ENCODE measurements at places on chromosomes 3 and 15.

- no peak for DNase-seq
Measured at GRCh38 chr3:139394116-139394515, 4.7 kb upstream of the COPB2 start.

DNA sequence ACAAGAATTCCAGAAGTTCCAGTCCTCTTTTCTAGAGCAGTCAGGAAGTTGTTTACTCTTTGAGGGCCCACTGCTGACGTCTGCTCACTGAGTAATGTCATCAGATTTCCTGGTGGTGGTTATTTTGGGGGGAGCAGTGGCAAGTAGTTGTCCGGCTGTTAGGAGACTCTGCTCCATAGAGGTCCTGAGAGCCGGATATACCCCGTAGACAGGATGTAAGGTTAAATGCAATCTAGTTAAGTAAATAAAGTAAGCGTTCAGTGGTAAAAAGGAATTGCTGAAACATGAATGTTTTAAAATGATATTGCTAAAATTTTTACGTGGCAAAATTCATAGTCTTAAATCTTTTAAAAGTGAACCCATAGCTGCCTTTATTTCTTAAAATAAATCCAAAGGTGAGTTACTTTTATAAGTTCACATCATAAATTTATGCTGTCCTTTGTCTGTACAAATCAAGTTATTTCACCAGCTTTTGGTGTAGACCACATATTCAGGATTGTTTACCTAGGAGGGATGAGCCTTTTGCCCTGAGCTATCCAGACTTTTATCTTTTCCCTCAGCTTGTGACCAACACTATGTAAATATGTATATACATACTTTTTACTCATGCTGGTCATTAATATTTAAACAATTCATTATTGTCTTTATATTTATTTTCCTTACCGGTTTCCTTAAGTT is 65.8 kb downstream of the PDE8A start:
- no peak for DNase-seq

- no peak for DNase-seq
Measured at GRCh38 chr3:157384031-157384430, 52.6 kb upstream of the PTX3 start.

- DNase-seq, result no peak
Measured at GRCh38 chr3:194075088-194075615, 60.8 kb upstream of the HES1 start.

GRCh38 chr15:97977734-97978133 is 17.2 kb downstream of the ARRDC4 start:
- no peak for DNase-seq

DNA sequence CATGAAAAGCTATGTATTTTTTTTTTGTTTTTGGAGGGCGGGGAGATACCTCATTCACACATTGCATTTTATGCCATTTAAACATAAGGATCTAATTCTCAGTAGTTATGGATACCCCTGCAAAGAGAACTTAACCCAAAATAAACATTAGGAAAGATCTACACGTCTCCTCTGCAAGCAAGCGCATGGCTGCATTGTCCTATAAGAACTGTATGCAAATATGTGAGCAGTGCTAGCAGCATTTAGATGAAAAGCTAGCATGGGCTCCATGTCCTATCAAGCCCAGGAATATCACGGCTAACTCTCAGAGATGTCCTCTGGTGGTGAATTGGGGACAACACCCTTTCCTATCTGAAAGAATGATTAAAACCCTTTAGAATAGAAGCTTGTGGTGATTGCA is 292.8 kb downstream of the MEX3B start:
- DNase-seq, result no peak

- DNase-seq, result no peak
Measured at GRCh38 chr15:89041507-89041906, 46.7 kb upstream of the ABHD2 start.

Data from stimulated activated CD4-positive, alpha-beta T cell treated with anti-CD3 and anti-CD28 coated beads, Interleukin-1b, Interleukin-23, amount 100 ng/mL, for 48 hours (primary cell).